ENCODE measurements at places on chromosomes 3 and 15.

GRCh38 chr15:101024073-101024695 is 105.0 kb downstream of the LRRK1 start:
- DNase-seq, result peak; percentile 59

- DNase-seq, result peak; percentile 90
Measured at GRCh38 chr3:11582191-11582968, 61.3 kb downstream of the VGLL4 start.

- no peak for DNase-seq
Measured at GRCh38 chr15:44144992-44145391, 50.1 kb downstream of the FRMD5 start.

DNA sequence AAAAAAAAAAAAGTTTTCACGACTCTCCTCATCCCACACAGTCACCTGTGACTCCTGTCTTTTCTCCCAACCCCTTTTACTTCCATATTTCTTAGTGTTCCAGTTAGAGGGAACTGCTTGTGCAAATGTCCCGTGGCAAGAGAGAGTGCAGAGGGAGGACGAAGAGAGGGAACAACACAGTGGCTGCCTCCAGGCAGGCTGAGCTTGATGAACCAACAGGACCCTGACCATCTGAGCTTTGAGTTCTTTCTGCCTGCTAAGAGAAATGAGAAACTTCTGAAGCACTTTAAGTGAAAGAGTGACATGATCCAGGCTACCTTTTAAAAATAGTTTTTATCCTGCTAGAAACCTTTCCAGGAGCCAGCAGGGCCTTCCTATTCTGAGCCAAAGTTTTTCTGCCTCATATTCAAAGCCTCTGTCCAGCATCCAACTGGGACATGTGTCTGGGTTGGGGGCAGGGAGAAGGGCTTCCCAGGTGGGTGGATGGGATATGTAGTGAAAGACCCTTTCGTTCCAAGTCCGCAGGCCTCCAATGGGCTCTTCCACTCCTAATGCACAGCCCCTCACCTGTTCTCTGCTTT is 239.9 kb downstream of the OPA1 start:
- DNase-seq, result no peak

DNA sequence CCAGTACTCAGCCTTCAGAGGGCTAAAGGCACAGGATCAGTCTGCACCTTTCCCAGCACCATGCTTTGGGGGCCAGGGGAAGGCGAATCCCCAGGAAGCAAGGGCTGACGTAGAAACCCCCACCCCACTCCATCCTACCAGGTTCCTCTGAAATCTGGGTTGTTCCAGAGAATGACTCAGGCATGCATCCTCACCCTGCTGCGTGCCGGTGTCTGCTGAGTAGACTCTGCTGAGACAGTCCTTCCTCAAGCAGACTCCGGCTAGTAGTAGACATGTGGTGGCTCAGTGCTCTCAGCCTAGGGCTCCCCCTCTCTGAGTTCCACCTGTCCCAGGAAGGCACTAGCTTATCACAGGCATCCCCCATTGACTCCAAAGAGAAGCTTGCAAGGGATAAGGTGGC is 9.0 kb downstream of the TMEM43 start:
- DNase-seq, result no peak

DNA sequence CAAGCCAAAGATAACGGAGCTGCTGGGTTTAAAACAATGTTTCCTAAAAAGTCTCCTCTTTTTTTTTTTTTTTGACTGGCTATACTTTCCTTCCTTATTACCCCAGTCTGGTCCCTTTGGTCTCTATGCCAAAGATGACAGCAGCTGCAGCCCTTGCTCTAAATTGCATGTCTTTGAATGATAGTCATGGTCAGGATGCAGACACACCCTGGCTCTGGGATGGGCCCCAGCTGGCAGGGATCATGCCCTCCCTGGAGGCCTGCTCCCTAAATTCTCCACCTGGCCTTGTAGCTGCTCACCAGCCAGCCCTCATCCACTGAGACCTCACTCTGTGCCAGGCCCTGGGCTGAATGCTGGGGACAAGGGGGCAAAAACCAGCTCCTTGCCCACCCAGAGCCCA is 95.8 kb downstream of the MESD start:
- DNase-seq, result peak; percentile 72

GRCh38 chr3:113250566-113250965 is 39.2 kb downstream of the BOC start:
- DNase-seq, result no peak

- no peak for DNase-seq
Measured at GRCh38 chr3:47113669-47114365, 50.1 kb downstream of the SETD2 start.

DNA sequence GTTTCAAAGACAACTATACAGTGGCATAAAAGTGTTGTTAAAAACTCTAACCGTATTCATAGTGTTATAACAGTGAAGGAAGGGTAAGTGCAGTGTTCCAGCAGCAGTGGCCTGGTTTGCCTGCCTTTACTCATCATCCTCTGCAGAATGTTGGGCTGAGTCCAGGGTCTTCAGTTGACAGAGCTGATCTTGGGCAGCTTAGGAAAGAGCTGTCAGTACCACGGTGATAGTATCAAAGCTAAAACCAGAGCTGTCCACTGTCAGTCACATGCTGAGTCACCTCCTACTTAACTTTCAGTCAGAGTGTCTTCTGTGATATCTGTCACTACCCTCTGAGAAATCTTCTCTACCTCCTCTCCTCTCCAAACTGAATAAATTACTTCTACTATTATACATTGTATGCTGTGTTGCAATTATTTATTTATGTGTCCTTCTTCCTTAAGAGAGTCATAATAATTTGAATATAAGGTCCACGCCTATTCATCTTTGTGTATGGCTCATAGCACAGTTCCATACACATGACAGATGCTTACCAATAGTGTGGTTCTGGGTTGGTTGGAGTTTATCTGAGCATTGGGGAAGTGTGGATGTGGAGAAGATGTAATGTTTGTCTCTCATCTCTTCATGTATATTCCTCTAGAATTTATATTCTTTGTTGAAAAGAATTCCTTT is 242.1 kb downstream of the ZIC1 start:
- no peak for DNase-seq

GRCh38 chr3:156941311-156941710 is 115.2 kb downstream of the LEKR1 start:
- no peak for DNase-seq

DNA sequence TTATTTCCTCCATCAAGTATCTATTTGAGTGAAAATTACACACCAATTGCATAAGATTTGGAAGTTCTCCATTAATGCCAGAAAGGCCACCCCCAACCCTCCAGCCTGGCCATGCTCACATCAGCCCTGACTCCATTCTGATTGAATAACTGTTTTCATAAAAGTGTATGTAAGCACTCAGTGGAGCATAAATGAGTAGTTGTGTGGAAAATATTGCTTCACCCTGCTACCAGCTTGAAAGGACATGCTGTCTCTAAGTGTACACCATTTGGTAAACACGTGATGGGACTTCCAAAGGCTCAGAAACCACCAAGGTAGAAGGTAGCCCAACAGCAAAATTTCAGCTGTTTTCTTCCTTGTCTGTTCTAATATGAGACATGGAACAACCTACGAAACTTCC is 393.8 kb downstream of the ZNF385D start:
- DNase-seq, result no peak

- DNase-seq, result no peak
Measured at GRCh38 chr3:15246186-15246585, 40.1 kb downstream of the CAPN7 start.

DNA sequence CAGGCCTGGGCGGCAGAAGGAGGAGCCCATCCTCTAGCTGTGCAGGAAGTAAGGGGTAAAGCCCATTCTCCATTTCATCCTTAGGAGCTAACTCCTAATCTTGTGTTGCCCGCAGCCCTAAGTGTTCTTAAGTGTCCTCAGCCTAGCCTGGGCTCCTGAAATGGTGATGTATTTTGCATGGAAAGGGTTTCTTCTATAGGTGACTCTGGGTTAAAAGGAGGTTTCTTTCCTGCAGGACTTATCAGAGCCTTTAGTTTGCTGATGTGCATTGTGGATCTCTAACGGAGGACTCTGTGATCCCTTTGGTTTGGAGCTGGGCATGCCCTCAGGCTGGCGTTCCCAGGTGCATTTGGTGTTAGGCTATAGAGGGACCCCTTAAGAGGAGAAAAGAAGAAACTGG is 48.5 kb upstream of the TRPM1 start:
- DNase-seq, result peak; percentile 13

DNA sequence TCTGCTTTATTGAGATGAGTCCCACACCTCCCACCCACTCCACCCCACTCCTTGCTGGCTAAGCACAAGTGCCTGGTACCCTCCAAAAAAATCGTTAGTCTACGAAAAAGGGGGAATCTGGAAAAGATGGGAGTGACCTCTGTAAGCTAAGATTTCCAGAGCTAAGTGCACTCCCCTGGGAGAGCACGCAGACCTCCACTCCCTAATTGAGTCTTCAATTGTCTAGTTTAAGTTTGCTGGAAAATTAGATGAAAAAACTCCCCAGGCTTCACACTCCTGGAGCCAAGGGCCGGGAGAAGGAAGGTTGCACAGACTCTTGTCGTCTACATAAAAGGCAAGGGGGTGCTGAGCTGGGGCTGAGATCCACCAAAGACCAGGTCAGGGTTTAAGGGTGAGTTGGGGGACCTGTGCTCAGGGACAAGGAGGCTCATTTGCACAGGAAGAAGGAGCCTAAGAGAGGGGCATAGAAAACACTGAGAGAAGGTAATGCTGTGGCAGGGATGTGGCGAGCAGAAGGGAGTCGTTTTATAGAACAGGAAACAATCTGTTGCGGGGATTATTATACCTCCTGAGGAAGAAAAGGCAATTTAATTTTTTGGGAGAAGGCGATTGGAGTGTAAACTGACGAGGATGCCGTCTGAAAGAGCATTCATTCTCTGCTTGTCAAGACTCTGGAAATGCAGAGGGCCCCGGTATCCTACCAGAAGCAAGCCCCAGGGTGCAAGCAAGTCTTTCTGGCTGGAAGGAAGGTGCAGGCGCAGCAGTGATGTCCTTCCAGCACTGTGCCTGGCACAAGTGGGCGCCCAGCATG is 126.5 kb upstream of the DLG1 start:
- no peak for DNase-seq

DNA sequence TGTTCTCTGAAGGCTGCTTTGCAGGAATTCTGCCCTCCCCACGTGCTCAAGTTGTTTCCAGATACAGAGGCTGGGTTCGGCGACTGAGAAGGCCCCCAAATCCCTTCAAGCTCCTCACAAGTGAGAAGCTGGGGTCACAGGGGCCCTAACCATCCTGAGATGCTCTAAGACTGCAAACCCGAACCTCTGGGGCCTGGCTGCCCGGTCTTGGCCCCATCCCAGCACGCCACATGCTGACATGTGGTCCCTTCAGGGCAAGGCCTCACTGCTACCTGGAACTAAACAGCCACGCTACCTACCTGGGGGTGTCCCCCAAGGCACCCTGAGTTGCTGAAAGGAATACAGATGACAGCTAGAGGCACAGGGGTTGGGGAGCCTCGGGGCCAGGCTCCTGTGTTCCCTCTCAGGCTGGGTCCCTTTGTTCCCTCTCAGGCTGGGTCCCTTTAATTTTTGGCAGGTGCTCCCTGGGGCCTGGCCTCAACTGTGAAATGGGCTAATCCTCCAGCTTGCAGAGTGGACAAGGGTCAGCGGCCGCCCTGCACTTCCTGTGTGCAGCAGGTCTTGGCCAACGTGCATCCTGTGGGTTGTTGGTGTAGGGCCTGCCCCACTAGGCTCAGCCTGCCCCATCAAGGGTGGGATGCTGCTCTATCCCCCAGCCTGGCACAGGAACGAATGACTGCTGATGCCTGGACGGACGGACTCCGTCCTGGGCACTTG is 32.5 kb downstream of the KLHL25 start:
- no peak for DNase-seq

DNA sequence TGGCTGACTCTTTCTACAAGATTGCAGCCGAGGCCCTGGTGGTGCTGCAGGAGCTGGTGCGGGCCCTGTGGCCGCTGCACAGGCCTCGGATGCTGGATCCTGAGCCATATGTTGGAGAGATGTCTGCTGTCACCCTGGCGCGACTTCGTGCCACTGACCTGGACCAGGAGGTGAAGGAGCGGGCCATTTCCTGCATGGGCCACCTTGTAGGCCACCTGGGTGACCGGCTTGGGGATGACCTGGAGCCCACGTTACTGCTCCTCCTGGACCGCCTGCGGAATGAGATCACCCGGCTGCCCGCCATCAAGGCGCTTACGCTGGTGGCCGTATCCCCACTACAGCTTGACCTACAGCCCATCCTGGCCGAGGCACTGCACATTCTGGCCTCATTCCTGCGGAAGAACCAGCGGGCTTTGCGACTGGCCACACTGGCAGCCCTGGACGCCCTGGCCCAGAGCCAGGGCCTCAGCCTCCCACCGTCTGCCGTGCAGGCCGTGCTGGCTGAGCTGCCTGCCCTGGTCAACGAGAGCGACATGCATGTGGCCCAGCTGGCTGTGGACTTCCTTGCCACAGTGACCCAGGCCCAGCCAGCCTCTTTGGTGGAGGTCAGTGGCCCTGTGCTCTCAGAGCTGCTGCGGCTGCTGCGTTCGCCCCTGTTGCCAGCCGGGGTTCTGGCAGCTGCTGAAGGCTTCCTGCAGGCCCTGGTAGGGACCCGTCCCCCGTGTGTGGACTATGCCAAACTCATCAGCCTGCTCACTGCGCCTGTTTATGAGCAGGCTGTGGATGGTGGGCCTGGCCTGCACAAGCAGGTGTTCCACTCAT is 20.3 kb downstream of the CAND2 start:
- no peak for DNase-seq

GRCh38 chr3:159978918-159979703 is 9.5 kb upstream of the IL12A start:
- no peak for DNase-seq

- no peak for DNase-seq
Measured at GRCh38 chr3:130929804-130930203, 35.9 kb downstream of the ATP2C1 start.

DNA sequence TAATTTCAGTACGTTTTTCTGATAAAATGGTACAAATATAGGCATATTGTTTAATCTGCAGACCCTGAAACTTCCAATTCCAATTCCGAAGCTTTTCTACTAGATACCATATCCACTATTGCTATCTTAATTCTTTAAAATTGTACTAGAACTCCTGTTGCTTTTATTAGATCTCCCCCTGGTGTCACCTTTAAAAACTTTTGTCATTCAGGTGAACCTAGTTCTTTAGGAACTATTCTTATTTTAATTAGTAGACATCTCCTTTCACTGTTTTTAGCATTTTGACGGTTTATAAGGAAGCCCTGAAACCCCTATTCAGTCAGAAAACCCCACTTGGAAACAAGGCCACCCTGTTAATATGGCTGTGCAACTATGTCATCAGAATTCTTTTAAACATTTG is 22.3 kb downstream of the C2CD4B start:
- DNase-seq, result no peak

DNA sequence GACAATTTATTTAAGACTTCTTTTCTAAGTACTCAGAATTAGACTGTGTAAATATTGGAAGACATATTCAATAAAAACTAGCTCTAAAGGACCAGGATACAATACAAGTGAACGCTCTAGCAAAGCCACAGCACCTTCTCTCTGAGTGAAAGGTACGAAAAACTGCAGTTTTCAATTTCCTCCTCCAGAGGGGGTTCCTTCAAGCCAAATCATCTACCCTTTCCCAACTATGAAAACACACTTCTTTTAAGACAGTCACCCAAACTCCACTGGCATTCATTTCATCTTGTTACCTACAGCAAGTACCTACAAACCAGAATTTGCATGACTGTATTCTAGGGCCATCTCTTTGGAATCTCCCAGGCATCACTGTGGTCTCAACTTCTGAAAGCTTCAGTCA is 165.8 kb downstream of the ERC2 start:
- DNase-seq, result no peak

GRCh38 chr3:177335728-177336127 is 138.4 kb upstream of the TBL1XR1 start:
- DNase-seq, result no peak

GRCh38 chr15:81752974-81753373 is 292.8 kb downstream of the MEX3B start:
- DNase-seq, result no peak

Measured in right forelimb (tissue), 1 donor.